ENCODE measurements at places on chromosomes 1 and 21.
A peak's percentile ranks its signal among the peaks of the same experiment; 100 is the strongest.

DNA sequence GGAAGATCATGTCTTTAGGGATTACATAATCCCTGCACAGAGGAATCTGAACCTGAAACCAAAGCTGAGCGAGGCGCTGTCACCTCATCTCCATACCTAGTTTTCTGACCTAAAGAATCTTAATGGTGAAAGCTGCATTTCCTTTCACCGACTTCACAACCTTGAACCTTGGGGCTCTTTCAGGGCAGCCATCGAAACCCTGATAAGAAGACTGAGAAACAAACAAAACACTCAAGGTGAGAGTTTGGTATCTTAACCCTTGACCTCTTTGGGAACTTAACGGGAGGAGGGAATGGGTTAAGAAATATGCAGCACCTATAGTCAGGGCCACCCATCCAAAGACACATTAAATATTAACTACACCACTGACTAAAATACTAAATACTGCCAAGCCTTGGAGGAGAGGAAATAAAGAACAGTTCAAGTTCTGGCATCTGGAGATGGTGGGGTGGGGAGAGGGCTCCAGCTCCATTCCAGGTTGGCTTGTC is 2.0 kb downstream of the C1orf116 start:
- no peak for DNase-seq

GRCh38 chr1:39003794-39004193 is 12.7 kb downstream of the AKIRIN1 start:
- no peak for DNase-seq

GRCh38 chr1:112698366-112699310 is 8.3 kb downstream of the RHOC start:
- peak; percentile 94 for DNase-seq

DNA sequence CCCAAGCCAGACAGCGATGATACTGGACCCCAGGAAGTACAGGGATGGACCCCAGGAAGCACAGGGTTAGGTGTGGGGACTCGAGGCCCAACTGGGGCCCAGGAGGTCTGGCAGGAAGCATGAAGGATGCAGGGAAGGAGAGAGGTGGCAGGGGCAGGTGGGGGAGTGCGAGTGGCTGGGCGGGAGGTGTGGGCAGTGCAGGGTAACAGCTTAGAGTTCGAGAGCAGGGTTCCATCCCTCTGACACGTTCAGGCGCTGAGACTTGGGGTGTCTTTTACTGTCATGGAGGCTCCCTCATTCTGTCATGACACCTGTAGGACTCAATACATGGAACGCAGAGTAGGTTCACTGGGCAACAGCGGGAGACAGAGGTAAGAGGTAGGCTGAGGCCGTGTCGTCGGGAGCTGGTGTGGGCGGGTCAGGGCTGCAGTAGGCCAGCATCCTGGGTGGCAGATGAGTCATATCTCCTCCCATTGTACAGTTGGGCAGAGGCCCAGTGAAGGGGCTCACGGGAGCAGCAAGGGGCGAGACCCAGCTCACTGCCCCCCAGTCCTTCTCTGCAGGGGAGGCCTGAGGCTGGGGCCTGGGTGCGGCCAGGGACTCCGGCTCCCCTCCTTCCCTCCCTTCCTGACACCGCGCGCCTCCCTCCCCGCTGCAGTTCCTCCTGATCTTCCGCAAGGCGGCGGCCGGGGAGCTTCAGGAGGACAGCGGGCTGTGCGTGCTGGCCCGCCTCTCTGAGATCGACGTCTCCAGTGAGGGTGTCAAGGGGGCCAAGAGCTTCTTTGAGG is 11.6 kb upstream of the CTRC start:
- DNase-seq, result no peak

DNA sequence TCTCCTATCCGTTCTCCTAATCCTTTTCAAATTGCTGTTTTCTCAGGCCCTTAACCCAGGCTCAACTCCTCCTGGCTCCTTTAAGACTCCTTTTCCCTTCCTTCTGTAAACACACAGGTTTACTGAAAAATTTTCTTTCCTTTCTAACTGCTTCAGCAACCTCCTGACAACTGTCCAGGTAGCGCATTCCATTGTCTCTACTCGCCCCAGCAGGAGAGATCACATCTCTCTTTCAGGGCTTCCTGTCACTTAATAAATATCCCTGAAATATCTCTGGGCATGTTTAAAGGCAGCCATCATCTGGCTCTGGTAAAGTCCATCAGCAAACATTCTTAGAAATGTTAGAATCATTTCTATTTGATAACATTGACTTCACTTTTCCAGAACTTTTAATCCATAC is 211.2 kb upstream of the PTBP2 start:
- no peak for DNase-seq

DNA sequence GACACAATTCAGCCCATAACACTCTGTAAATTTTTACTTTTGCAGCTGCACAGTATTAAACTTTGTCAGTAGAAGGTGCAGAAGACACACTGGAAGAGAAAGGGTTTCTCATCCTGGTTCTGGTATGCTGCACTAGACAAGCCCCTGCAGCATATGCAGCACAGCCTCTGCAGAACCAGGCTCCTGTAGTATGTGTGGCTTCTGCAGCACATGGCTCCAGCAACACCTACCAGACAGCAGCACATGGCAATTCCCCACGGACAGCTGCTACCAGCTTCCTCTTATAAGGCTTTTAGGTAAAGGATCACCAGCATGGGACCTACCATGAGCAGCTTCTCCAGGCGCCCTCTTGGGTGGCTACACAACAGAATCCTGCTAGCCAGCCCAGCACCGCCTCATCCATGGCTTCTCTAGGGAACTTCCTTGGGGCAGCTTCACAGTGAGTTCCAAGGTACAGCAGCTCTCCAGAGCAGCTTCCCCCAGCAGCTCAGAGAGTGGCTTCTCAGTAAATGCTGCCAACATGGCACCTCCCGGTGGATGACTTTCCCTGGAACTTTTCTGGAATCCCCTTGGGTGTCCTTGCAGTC is 534.4 kb upstream of the CXADR start:
- no peak for DNase-seq

DNA sequence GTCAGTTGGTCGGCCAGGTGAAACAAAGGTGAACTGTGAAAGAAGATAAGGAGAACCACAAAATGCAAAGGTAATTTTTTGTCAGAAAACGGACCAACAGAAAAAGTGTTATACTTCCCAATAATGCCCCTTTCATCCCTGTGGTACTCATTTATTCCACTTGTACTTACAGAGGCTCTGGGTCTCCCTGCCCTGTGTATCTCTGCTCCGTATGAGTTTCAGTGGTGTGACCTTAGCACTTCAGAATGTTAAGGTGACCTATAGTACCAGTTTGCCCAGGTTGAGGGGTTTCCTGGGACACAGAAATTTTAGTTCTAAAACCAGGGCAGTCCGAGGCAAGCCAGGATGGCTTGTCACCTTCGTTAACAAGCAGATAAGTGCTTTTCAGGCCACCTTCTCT is 254.8 kb downstream of the OLFM3 start:
- no peak for DNase-seq

DNA sequence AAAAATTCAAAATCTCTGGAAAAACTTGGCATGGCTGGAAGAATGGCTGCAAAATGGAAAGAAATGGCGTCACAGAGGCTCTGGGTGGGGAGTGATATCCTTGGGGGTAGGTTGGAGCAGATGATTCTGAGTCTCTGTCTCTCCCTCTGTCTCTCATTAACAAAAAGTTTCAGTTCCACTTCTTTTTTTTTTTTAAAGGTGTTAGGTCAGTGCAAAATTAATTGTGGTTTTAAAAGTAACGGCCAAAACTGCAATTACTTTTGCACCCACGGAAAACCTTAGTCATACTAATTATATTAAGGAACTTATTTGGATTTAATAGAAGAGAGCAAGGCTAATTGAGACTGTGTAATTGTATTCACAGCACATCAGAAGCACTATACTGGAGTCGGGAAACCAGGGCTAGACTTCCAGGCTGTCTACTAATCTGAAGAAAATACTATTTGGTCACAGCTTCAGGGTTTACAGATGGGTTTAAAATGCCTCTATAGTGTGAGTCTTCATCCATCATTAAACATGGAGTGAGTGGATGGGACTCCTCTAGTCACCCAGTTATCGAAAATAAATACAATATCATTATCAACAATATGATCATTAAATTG is 289.1 kb upstream of the PLD5 start:
- DNase-seq, result no peak

GRCh38 chr1:236280438-236281197 is 1.1 kb downstream of the ERO1B start:
- DNase-seq, result peak; percentile 51

DNA sequence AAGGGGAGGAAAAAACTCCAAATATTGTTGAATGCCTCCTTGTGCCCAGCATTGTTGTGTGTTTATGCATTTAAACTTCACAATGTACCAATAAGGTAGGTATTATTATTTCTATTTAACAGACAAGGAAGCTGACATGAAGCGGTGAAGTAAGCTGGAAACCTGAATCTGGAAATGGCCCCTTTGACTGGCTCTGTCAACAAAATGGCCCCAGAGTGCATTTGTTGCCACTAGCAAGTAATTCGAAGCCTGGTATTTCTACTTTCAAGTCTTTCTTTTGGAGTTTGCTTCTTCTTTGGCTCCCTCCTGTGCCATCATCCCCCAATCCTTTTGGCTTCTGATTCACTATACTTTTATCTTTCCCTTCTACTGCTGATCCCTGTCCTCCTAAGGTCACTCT is 23.1 kb downstream of the CRYZL1 start:
- no peak for DNase-seq

DNA sequence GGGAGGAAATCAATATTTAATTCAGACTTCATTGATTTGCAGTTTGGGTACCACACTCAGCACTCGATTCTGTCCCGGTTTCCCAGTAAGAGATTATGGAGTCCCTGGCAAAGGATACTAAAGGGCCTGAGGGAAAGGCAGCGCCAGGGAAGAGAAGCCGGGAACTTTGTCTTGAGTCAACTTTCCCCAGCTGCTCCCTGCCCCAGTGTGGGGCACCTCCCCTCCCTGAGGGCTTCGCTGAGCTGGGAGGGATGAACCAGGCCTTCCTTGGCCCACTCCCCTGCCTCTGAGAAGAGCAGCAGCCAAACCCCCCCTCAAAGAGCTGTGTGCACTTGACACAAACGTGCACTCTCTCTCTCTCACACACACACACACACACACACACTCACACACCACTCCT is 32.6 kb downstream of the OPTC start:
- DNase-seq, result no peak

DNA sequence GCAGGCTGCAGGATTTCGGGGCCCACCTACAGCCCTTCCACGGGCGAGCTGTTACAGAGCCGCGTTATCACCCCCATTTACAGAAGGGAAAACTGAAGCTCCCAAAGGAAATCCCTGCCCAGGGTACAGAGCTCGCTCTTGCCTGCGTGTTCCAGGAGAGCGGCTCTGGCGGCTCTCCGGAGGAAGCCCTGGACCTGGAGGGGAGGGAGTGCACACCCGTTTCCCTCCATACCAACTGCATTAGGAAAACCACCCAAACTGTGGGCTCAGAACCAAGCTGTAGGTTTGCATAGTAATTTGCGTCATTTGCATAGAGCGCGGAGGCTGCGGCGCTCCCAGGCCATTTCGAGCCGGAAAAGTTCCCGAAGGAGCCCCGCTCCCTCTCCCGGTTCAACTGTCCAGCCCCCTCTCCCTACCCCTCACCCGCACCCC is 24.7 kb upstream of the ADGRB2 start:
- no peak for DNase-seq

DNA sequence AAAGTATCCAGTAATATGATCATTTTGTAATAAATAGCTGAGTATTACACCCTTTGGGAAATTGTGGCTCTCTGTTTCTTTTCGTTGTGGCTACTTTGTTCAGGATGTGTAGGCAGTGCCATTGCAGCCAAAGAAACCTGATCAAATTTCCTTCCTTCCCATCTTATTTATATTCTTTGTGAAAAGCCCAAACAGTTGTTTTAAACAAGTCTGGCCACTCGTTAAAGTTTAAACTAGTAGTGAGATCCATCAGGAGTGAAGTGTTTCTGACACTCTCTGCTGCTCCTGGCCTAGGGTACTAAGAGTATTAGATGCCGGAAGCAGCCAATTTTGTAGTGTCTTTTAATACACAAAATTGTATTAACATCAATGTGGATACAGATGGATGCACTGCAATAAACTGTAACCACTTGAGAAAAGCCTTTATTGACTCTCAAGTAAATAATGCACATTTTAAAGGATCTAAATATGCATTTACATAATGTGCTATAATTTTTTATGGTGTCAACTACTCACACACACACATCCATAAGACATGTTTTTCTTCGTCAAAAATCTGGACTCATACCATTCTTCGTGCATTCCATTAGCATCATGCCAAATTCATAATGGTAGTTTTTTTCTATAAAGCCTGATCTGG is 317.9 kb downstream of the NFIA start:
- DNase-seq, result no peak

GRCh38 chr1:113456967-113457366 is 66.7 kb downstream of the MAGI3 start:
- DNase-seq, result no peak

GRCh38 chr1:175861626-175862367 is 118.4 kb upstream of the TNR start:
- DNase-seq, result no peak

DNA sequence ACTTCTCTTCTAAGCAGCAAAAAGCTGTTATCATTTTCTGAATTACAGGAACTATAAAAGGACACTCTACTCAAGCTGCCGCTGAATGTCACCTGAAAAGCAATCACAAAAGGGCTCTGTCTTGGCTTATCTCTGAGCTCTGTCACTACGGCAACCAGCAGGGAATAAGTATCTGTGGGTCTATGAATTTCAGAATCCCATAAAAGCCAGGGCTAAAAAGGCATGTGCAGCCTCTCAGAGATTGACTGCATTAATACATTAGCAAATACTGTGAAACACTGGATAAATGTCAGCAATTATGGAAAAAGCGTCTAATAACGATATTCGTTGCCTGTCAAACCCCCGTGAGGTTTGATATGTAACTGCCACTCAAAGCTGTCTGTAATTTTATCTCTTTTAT is 210.2 kb upstream of the DMRTA2 start:
- DNase-seq, result peak; percentile 27
